Activated naive CD4-positive, alpha-beta T cell treated with Interleukin-2 at 50 U/mL for 16 hours (primary cell): ENCODE measurements at places on chromosomes 4 and X.
A peak's percentile ranks its signal among the peaks of the same experiment; 100 is the strongest.

DNA sequence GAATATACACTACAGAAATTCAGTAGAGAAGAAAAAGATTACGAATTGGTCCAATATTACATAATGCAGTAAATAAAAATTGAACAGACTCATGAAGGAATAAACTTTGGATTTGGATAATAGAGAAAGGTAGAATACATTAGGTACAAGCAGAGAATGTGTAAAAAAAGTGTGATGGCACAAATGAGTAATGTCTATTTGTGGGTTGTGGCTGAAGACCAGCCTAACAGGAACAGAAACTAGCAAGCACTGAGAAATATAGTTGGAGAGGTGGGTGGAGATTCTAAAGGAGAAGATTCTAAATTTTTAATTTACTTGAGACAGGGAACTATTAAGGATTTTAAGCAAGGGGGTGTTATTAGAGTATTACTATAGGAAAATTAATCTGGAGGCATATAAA is 15.2 kb upstream of the CLOCK start:
- no peak for DNase-seq

GRCh38 chr4:16573206-16573605 is 325.2 kb downstream of the LDB2 start:
- no peak for DNase-seq

GRCh38 chrX:3712051-3712869 is 1.2 kb downstream of the PRKX start:
- peak; percentile 5 for DNase-seq

GRCh38 chr4:168335621-168336020 is 17.1 kb upstream of the DDX60 start:
- no peak for DNase-seq

GRCh38 chrX:115427861-115428410 is 133.0 kb upstream of the PLS3 start:
- DNase-seq: no peak

GRCh38 chr4:75549019-75549418 is 6.8 kb upstream of the ODAPH start:
- no peak for DNase-seq

- no peak for DNase-seq
Observed at GRCh38 chr4:118740869-118741268, 55.7 kb downstream of the METTL14 start.

GRCh38 chr4:83335701-83336100 is 1.1 kb upstream of the HPSE start:
- no peak for DNase-seq

- no peak for DNase-seq
Observed at GRCh38 chrX:44175455-44175854, 168.0 kb downstream of the EFHC2 start.

DNA sequence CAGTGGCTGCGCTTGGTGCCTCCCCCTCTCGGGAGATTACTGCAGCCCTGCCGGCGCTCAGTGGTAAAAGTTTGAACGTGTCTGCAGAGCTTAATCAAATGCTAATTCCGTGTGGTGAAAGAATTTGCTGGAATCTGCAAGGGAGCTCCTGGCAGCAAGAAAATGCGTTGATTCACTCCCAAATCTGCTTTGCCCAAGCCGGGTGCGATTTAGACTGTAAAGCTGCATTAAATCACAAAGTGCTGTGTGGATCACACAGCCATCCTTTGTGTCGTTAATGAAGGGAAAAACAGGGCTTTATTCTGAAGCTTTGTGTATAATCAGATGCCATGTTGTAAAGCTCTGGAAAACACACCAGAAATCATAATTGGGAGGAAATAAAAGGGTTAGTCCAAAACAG is 444.1 kb downstream of the BCOR start:
- DNase-seq: no peak

DNA sequence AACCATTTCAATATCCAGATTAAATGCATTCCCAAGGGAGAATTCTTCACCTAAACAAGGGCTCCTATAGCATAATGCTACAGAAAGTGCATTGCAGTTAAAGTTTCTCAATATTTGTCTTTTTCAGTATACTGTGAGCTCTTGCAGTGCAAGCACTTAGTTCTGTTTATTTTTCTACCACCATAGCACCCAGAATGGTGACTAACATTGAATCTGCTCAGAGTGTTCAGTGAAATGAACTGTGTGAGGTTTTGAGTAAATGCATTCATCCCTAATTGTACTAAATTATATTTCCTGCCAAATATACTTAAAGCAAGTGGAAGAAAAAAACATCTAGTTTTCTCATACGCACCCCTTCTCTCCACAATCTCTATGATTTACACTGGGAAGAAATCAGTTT is 383.9 kb downstream of the PCDH7 start:
- DNase-seq: no peak

GRCh38 chrX:107579956-107580355 is 48.4 kb upstream of the PRPS1 start:
- DNase-seq: no peak

- no peak for DNase-seq
Observed at GRCh38 chr4:16261313-16261878, 35.1 kb upstream of the TAPT1 start.

DNA sequence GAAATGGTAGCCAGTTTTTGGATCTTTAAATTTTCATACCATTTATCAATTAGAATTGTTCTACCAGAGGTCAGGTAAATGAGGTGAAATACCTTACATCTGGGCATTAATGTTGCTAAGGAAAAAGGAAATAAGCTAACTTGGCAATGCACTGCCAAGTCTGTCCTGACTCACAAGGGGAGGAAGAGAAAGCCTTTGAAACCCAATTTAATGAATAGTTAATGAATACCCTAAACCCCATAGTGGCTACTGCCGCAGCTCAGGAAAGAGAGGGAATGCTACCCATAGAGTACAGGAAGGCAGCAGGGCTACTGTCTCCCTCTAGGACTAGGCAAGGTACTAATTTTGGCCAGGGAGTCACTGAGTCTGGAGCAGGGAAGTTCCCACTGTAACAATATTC is 16.8 kb upstream of the DHX15 start:
- no peak for DNase-seq

DNA sequence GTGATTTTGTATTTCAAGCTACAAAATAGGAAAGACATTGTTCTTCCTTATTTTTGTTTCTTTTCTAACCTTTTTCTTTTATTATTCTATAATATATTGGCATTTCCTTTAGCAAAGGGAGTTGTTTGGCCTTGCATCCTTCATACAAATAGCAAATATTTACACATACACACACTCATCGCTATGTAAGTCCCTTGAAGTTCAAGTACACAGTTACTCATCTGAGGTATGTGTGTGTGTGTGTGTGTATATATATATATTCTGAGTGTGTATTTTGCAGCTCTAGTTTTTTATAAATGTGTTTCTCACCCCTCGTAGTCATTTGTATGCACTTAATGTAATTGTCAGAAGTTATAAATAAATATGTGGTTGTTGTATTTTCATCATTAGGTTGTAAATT is 724.8 kb upstream of the MAGEB2 start:
- DNase-seq: no peak

DNA sequence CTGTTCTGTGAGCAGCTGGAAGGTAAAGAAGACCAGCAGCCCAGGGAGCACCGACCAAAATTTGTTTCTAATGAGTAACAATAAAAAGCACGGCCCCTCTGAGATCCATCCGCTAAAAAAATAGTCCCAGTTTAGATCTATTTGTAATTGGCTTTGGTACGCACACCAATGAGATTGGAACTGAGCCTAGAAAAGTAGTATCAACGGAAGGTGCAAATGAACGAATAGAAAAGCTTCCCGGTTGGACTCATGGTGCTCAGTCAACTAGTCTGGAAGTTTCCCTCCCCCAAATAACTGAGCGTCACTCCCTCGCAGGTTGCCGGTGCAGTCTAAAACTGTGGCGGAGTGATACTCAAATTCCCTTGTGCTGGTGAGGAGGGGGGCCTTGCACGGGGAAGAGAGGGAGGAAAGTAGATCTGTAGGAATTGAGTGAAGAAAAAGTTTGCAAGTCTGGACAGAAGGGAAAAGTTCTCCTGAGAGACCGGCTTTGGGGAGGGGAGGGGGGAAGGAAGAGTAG is at the start of gene COL4A5:
Gene COL4A5 (plus strand): TSS at position 413 of the 517 bp plus-strand sequence. CDS start 288 bp downstream, outside the sequence.
- no peak for DNase-seq

- no peak for DNase-seq
Observed at GRCh38 chrX:111372086-111372485, 39.9 kb downstream of the DCX start.

GRCh38 chr4:38673130-38673978 is 9.4 kb downstream of the KLF3 start:
- no peak for DNase-seq

DNA sequence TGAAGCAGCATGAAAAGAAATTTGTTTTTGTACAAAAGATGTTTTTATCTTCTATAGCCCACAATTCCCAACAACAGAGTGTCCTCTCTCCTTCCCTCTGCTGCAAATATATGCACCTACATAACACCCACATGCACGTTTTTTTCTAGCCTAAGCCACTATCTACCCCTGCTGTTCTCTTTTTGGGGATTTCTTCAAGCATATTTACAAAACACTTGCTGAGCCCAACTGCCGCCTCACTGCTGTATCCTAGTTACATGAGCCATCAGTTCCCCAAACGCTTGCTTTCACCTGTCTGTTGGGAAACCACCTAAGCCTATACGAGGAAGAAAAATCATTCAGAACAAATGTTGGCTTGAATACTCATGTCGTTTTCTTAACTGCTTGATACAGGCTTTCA is 127.2 kb downstream of the CHRNA9 start:
- no peak for DNase-seq

DNA sequence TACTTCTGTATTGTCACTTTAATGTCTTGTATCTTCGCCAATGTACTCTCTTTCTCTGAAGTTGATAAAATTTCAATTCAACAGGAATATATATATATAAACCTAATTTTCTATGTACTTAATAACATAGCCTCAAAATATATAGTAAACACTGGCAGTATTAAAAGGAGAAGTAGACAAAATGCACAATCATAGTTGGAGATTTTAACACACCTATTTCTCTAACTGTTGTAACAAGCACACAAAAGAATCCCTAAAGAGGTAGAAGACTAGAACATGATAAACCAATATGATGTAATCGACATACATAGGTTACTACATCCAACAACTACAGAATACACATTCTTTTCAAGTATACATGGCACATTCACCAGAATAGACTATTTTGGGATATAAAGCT is 65.5 kb downstream of the ZNF81 start:
- no peak for DNase-seq

DNA sequence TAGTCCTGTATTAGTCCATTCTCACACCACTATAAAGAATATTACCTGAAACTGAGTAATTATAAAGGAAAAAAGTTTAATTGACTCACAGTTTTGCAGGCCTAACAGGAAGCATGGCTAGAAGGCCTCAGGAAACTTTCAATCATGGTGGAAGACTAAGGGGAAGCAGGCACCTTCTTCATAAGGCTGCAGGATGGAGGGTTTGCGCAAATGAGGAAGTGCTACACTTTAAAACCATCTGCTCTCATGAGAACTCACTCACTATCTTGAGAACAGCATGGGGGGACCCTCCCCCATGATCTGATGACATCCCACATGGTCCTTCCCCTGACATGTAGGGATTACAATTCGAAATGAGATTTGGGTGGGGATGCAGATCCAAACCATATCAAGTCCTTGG is 12.1 kb upstream of the MAGEA11 start:
- no peak for DNase-seq

- no peak for DNase-seq
Observed at GRCh38 chr4:153364061-153364460, 19.6 kb downstream of the MND1 start.

DNA sequence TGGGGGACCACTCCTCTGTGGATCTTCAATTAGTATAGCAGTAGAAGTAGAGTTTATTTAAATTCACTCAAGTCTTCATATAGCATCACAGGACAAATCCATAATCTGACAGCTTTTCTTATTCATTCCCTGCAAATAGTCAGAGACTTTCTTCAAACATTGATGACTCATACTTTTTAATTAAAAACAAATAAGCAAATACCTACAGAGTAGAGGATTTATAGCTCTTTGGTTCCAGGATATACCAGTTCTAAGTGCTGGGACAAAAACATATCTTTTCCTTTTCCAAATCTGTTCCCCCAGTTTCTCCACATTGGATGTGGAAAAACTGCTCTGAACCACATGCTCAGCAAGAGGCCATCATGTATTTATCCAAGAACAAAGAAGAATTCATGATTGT is 24.1 kb downstream of the EMCN start:
- DNase-seq: no peak

DNA sequence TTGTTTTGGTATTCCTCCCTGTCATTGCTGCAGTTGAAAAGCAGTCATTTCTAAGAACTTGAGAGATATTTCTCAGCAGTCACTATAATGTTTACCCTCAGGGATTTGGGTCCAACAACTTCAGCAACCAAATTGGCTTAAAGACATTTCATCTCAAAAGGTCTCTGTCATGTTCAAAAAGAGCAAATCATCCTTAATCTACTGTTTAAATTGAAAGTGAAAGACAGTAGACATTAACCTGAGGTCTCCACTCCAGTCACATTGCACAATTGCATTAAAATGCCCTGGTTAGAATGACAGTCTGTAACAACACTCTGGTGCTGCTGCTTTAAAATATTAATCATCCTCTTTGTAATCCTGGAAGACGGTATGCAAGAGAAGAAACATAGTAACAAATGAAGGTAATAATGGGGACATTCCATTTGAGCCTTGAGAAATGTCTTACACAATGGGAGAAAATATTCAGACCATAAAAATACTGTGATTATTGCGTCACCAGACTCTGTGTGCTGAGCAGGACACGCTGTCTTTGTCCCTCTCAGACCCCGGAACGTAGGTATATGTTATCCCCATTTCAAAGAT is 90.2 kb upstream of the UNC5C start:
- DNase-seq: no peak

DNA sequence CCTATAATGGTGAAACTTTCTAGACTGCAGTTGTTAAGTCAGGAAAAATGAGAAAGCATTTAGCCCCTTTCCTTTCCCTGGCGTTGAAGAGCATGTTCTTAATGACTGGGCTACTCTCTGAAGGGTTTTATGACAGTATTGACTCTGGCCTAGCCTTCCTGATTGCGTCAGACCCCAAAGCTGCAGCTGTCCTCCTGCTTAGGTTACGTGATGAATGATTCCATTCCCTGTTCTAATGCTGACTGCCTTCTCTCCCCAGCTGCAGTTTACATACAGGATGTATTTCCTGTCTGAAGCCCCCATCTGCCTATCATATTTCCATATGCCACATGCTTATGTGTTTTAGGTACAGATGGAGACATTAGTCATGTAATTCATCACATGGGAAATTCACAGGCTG is 105.8 kb upstream of the EGFL6 start:
- no peak for DNase-seq
